ENCODE measurements at places on chromosomes 7 and 10.

DNA sequence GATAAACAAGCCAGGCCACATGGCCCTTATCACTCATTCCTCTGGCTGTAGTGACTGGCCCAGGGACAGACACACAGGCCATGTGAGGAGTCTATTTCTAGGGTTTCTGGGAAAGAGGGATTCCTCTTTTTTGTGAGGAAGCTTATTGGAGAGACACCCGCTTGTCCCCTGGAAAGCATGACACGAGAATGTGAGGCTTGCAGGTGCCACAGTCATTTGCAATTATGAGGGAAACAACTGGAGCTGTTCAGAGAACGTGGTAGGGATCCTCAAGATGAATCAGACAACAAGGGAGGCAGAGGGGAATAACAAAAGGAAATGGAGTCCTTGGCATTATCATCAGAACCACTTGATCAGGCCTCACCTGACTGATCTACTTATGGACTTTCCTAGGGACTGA is 64.5 kb downstream of the ADCYAP1R1 start:
- no peak for DNase-seq

DNA sequence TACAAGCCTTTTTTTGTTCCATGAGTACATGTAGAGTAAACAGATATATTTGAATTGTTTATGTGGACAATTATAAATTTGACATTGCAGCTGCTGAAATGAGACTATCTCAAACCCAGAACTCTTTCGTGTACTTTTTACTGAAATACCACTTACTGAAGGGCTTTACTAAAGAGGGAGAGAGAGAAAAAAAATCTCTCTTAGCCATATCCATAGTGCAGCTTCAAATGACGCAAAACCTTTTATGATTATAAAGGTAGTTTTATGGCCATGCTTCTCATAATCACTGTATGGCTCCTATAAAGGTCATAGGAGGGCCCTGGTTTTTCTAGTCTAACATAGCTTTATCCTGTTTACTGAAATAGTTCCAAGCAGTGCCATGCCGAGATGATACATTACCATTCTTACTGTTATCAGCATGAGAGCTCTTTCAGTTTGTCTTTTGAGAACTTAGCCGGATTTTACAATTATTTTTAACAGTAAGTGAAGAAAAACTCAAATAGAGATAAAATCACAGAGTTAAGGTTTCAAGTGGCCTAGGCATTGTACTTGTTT is 35.1 kb downstream of the KCND2 start:
- no peak for DNase-seq

GRCh38 chr10:34003561-34003960 is 669.1 kb upstream of the NRP1 start:
- no peak for DNase-seq

- DNase-seq: no peak
These were observed 14.7 kb upstream of the HPS1 start for GRCh38 chr10:98461500-98461842.

DNA sequence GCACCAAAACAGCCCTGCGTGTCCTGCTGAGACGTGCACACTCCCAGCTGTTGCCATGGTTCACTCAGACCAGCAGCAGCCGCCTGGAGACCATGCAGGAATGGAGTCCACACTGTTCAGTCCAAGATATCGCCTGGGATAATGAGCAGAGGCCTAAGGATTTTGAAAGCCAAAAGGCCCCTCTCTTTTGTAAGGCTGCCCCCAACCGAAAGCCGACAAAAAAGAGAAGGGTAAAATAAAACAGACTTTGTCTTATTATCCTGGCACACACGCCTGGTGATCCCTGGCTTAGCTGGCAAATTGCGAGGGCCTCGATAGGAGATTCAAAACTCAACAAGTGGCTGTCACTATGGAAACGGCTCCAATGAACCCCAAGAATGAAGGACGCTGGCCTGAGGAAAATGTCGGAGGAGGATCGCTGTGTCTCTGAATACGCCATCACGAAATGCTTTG is 263.6 kb downstream of the SKIDA1 start:
- DNase-seq: no peak

DNA sequence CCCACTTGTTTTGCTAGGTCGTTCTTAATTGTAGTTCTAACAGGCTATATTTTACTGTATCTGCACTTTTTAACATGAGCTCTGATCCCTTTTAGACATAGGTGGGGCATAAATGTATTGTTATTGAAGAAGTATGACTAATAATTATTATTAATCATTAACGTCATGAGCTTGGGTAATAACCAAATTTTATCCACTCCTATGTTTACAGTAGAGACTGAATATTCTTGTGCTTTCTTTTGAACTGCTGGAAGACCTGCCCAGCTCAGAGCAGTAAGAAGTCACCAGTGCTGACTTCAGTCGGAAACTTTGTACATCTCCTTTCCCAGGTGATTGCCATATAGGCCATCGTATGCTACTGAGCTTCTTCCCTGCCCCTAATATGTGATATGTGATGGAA is 18.7 kb downstream of the PKD2L1 start:
- no peak for DNase-seq

DNA sequence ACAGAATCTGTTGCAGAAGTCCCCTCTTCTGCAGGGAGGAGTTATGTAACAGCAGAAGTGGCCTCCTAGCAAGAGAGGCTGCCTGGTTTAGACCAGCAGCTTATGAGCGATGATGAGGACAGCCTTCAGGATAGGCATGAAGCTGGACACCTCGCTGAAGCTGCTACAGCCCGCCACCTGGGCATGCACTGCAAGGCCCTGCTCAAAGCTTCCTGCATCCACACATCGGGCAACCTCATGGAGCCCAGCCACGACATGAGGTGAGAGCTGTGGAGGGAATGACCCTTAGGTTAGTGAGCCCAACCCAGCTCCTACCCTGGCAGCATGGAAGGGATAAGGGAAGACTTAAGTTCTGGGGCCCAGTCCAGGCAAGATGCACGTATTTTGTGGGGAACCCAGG is 24.7 kb downstream of the WNT8B start:
- DNase-seq: no peak

GRCh38 chr10:43599333-43599732 is 6.9 kb upstream of the ZNF485 start:
- no peak for DNase-seq

GRCh38 chr10:27542812-27543211 is 38.7 kb downstream of the RAB18 start:
- no peak for DNase-seq

- DNase-seq: no peak
These were observed 5.6 kb upstream of the TRIP6 start for GRCh38 chr7:100861616-100861985.

DNA sequence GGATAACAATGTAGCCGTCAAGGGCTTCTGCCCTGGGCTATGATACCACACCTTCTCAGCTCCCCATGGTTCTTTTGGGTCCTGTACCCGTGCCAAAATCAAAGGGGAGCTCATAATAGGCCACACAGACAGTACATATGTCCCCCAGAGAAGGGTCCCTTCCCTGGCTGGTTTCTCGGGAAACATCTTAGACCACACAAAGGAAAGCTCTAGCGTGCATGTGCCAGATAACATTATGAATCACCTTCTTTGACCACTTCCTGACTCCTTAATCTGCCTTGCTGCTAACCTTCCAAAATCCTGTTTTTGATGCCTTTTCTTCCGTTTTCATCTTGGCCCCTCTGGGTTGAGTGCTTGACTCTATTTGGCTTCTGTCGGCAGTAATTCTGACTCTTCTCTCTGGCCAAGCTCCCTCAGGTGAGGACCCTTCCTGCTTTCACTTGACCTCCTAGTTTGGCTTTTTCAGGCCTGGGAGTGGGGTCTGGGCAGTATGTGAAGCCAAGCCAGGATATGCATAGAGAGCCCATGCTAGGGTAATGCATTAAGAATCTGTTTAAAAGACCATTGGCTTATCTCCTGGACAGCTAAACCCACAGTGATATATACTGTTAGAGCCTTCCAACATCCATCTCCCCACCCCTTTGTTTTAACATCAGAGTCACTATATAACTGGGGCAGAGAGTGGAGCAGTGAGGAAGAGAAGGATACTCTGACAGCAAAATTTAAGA is 84.8 kb downstream of the ANLN start:
- no peak for DNase-seq

DNA sequence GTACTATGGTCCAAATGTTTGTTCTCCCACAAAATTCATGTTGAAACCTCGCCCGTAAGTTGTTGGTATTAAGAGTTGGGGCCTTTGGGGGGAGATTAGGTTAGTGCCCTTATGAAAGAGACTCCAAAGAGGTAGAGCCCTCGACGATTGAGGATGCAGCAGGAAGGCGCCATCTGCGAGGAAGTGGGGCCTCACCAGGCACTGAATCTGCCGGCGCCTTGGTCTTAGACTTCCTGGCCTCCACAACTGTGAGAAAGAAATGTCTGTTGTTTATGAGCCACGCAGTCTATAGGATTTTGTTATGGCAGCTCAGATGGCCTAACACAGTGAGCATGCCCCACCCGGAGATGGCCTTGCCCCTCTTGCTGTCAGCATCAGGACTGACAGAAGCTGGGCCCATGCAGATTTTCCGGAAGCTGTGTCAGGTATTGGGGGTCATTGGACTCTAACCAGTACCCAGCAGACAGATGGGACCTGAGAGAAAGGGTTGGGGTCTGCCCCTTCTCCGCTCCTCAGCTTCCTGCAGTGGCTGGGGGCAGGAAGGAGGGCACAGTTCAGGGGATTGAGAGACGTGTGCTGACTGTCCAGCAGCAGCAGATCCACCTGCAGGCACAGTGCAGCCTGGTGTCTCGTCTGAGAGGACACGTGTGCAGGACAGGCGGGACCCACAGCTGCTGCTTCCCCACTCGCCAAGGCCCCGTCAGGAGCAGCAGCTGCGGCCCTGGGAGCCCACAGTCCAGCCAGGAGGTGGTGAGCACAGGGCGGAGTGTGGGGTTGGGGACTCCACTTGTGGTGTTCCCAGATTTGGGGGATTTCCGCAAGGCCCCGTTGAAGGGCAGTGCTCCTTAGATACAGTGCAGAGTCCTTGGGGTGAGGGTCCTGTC is 47.8 kb downstream of the MGMT start:
- no peak for DNase-seq

DNA sequence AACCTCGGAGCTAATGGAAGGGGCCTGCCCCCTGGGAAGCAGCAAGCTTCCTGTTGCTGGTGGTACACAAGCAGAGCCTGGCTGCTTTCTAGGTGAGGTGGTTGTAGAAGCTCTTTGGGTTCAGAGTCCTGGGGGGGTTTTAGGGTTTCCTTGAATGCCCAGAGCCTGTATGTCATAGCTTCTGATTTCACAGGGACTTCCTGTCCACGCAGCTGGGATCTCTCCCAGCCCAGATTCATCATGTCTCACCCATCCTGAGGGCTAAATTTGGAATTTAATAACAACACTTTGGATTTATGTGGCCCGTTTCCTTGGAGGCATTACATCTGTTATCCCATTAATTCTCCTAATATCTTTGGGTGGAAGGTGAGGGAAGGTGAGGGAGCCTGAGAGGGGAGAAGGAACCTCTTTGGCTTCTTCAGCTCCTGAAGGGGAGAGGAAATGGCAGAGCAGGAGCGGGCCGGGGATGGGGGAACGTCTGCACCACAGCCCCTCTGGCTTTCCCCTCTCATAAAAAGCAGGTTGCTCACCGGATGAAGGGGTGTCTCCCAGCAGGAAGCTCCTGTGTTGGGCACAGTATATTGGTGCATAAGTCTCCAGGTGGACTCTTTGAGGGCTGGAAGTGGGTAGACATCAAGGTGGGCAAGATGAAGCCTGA is 19.7 kb downstream of the RPS24 start:
- DNase-seq: no peak

DNA sequence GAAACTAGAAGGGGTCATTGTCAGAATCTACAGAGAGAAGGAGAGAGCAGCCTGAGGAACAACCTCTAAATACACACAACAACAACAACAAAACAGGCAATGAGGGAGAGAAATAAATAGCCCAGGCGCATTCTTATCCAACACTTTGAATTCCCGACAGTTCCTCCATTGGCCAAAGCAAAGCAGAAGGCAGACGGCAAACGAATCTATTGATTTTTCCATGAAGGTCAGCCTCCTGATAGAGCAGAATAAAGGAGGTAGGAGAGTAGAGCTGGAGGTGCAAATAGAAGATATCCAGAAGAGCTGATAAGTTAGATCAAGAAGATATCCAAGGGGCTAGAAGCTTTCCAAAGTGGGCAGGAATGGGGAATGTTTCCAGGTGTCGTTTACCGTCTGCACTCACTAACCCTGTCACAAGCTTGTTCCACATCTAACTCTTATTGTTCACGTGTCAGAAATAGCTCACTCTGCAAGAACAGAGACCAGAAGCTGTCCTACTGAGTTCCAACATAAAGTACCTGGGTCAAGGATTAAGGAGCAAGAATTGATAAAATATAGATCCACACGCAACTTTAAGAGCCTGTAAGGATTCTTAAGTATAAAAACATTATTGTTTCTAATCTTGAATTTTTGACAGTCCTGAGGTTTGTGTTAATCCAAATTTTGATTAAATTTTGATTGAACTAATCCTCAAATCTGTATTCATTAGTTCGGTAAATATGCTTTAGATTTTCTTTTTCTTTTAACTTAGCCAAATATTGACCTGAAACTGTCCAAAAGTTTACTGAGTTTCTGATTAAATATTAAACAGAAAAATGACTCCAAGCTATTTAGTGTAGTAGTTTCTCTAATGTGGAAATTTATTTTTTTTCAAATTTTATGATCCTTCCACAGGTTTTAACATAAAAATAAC is 45.7 kb downstream of the PTN start:
- no peak for DNase-seq

DNA sequence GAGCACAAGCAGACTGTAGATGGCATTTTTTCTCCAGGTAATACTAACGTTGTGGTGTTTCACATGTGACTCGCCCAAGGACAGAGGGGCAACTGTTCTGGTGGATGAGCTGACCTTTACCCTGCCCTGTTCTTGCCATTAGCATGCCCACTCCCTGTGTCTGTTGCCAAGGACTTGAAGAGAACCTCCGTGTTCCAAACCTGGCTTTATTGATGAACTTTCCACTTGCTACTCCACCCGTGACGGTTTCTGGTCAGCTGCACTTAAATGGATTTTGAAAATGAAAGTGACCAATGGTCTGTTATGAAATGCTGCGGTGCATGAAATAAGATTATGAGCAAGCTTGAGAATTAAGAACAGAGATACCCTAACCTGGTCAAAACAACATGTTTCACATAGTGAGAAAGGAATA is 30.4 kb downstream of the LRRC4 start:
- DNase-seq: no peak

DNA sequence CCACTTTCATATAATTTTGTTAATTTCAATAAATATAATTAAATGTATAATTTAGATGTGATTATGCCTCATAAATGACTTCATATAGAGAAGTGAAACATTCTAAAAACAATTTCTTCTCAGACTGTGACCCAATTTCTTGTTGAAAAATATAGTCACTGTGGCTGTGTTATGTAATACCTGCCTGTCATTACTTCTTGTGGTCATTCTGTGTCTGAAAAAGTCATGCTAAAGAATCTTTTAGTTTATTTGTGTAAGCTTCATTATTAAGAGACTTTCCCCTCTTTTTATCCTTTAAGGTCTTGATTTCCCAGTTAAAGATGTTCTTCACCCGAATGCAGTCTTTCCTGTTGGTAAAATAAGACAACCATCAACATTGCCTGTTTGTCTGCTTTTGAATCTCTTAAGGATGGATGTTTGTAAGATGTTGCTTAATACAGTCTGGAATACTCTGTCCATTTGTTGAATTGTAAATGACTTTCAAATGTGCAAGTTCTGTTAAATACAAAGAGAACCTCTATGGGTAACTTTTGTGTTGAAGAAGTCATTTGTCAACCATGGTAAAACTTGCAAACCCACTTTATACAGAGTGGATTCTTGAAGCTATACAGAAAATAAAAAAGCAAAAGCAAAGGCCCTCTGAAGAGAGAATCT is 16.0 kb downstream of the KAT6B start:
- DNase-seq: no peak

- DNase-seq: no peak
These were observed 40.3 kb upstream of the TNPO3 start for GRCh38 chr7:129095258-129095657.
